ENCODE measurements at places on chromosomes 3 and 15. TPM values are rescaled to one million over a fixed set of nuclear protein-coding genes. Genes with fewer than 3 reads are reported as not detected.

IL12A gene
- 3.5 TPM for total RNA-seq

VEPH1 gene
- 35.4 TPM for total RNA-seq

HYKK gene
- total RNA-seq, result 3.3 TPM

WDR93 gene
- total RNA-seq, result not detected

ETV5 gene
- total RNA-seq, result 44.0 TPM

SPINK8 gene
- total RNA-seq, result not detected

SH2D7 gene
- not detected for total RNA-seq

NUP210 gene
- total RNA-seq, result not detected

FRMD5 gene
- total RNA-seq, result under 0.01 TPM

GLDN gene
- total RNA-seq, result 0.37 TPM

ST8SIA2 gene
- total RNA-seq, result not detected

CATSPER2 gene
- 0.39 TPM for total RNA-seq

SLC22A14 gene
- total RNA-seq, result 1.5 TPM

SENP8 gene
- total RNA-seq, result 2.9 TPM

Measured in subcutaneous preadipocyte (primary cell).